ENCODE measurements at places on chromosomes 1 and 21. TPM values are rescaled to one million over a fixed set of nuclear protein-coding genes. Genes with fewer than 3 reads are reported as not detected.

KRTAP11-1 gene
- not detected for total RNA-seq

CLEC20A gene
- total RNA-seq: not detected

CA14 gene
- total RNA-seq: 1.7 TPM

WRAP73 gene
- 14.0 TPM for total RNA-seq

FAM43B gene
- total RNA-seq: 0.74 TPM

LINGO4 gene
- total RNA-seq: not detected

GJC2 gene
- total RNA-seq: 0.74 TPM

AMY1A gene
- total RNA-seq: not detected

POU3F1 gene
- total RNA-seq: 6.1 TPM

IL22RA1 gene
- not detected for total RNA-seq

LRRC7 gene
- 215 TPM for total RNA-seq

WNT2B gene
- total RNA-seq: 1.5 TPM

SLC37A1 gene
- 26.1 TPM for total RNA-seq

MYOG gene
- total RNA-seq: not detected

C1orf87 gene
- under 0.01 TPM for total RNA-seq

ID3 gene
- 13.8 TPM for total RNA-seq

NFASC gene
- total RNA-seq: 35.2 TPM

MTARC1 gene
- 13.5 TPM for total RNA-seq

Measured in temporal lobe (tissue), 4 donors.